ENCODE measurements at places on chromosomes 5 and 9.

DNA sequence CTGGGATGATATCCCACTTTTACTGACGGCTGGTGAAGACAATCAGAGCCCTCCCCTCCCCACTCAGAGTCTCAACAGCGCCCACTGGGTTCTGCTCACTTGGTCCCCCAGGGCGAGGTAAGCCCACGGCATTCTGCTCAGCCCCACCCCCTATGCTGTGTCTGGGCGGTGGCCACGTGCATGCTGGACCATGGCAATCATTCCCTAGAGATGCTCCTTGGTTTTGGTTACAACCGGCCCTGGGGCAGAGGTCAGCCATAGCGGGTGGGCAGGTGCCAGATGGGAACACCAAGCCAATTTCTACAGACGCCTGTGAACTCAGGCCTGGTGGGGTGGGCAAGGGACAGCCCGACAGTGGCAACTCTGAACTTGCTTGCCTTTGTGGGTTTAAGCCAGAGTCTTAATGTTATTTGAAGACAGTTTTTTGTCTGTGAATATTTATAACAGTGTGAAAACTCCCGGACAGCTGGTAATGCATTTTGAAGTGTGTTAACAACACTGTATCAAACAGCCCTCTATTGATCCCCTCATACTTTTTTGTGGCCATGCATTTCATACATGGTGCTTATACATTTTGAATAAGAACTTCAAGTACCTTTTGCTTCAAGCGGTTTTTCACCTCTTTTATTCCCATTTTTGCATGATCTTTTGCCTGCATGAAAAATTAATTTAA is 94.2 kb downstream of the CRB2 start:
- no peak for DNase-seq

DNA sequence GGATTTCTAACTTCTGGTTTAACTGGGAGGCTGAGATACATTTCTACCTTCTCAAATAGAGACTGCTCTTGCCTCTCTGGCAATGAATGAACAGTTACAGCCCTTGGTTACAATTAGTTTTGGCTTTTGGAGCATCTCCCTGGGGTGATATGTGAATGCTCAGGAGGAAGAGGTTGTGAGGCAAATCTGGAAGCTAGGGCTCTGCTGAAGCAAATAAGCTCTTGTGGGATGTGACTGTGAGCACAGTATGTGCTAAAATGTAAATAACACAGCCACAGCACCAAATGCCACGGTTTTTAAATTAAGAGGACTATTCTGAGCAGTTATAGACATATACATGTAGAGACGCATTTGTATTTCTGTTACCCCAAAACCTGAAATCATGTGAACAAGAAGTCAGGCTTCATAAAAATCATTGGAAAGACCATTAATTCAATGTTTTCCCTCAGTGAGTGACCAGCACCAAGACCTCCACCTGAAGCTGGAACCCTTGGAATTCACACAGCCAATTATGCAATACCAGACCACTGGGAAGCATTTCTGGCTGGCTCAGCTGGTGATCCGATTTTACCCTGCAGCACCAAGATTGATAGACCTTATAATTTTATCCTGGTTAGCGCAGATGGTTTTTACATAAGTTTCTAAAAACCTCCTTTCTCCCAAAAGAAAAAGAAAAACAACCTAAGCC is 3.0 kb upstream of the SLC44A1 start:
- DNase-seq = no peak

GRCh38 chr9:91803970-91804752 is 145.9 kb downstream of the ROR2 start:
- no peak for DNase-seq

GRCh38 chr9:2916382-2916985 is 72.6 kb upstream of the PUM3 start:
- no peak for DNase-seq

GRCh38 chr5:72248410-72248981 is 71.5 kb downstream of the MRPS27 start:
- no peak for DNase-seq

GRCh38 chr5:79931409-79931808 is 59.7 kb downstream of the MTX3 start:
- no peak for DNase-seq

- no peak for DNase-seq
Measured at GRCh38 chr5:124154714-124155113, 591.7 kb downstream of the ZNF608 start.

DNA sequence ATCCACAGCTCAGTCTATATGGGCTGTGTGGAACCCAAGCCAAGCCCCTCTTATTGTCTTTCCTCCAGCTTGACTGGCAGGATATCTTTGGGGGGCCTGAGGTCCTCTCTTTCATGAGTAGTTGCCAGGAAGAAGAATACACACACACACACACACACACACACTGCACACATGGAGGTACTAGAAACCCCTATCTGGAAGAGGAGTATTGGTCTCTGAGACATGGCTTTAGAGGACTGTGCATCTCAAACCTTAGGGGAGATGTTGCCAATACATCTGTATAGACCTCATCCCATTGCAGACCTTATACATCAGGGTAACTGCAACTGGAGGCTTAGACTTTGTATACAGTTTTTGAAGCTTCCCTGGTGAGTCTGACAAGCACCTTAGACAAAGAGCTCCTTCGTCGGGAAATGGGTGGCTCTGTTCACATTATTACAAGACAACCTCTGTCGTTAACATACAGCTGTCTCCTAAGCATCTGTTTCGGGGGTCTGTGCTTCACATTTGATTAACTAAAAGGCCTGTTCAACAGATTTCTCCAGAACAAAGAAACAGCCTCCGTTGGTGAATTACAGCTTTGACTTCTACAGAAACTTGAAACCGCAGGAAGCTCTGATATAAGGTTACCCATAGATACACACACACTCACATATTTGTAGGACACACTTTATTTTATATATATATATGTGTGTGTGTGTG is 5.5 kb upstream of the ENTREP1 start:
- no peak for DNase-seq

DNA sequence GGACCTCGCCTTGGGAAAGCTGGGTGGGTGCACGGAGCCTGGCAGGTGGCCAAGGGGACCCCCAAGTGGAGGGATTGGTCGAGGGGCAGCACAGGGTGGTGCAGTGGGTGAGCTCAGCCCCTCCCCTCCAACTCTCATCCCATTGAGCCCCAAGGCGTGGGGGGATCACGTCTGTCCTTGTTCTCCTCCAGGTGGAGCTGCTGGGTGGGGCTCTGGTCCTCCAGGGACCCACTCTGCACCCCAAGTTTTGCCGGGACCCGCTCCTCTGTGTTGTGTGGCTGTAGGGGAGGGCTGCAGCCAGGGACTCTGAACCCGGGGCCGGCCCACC is 3.6 kb upstream of the FUT7 start:
- no peak for DNase-seq

DNA sequence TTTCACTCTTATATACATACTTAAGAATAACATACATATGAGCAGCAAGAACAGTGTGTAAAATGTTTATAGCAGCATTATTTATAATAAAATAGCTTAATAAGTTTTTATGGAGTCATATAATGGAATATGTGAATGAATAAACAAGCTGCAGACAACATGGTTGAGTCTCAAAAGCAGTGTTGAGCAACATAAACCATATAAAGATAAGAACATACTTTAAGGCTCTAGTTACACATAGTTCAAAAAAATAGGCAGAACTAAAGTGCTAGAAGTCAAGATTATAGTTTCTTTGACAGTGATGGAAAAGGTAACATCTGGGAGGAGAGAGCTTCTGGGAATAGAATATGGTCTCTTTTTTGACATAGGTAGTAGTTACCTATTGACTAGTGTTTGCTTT is 53.7 kb upstream of the ADAMTS19 start:
- DNase-seq = no peak

- DNase-seq = no peak
Measured at GRCh38 chr9:136763649-136764035, 676 bp downstream of the LCN15 start.

DNA sequence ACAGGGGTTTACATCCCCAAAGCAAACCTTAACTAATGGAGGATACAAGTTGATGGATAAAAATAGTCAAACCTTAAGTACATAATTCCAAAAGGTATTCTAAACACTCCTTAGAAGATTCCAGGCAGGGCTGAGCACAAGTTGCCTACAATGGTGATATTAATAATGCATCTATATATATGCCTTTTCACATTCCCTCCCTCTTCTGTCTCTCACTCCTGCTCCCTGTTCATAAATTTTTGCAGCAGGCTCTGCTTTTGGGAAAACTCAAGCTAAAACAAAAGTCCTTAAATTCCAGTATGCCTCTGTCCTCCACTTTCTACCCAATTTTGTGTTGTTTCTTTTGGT is 139.4 kb upstream of the CDKN2B start:
- no peak for DNase-seq

DNA sequence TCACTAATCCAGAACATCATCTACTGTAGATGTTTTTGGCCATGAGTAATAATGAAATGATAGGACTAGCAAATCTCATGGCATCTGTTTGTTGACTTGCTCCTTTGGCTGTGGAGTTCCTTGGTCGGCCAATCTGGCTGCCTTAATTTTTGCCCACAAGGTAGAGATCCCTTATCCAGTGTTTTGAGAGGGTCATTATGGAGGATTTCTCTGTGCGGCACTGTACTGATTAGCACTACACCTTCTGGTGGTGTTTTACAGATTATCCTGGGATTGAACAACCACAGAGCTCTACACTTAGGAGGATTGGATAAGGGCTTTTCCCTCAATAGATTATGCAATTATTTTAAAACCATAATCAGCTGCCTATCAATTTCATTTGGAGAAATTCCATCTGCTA is 3.2 kb upstream of the ENHO start:
- no peak for DNase-seq
